Left lung (tissue), 14 donors: ENCODE measurements at places on chromosomes 1 and 21. TPM values are rescaled to one million over a fixed set of nuclear protein-coding genes. Genes with fewer than 3 reads are reported as not detected.

Gene RAB7B
- polyA plus RNA-seq: 3.2 TPM

Gene WNT3A
- polyA plus RNA-seq: not detected

DNA sequence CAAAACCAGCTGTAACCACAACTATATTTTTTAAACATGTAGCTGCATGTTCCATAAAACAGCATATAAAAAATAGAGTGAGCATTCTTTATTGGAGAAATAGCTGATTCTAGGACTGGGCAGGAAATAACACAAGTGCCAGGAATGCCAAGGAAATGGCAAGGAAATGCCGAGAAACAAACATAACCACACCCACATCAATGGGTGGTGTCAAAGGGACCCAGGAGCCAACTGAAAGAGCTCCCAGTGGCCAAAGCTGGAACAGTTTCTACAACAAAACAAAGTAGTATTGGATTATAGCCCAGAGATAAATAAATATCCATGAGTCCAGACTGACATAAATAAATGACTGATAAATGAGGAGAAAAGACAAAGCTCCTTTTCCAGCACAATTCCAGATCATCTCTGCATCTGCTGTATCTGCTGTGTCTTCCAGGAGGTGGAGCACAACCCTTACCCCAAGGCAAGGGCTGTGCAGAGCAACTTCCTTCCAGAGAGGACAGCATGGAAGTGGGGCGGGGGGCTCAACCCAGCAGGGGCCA lies 28.1 kb downstream of the ADARB1 start:
- DNase-seq: no peak

DNA sequence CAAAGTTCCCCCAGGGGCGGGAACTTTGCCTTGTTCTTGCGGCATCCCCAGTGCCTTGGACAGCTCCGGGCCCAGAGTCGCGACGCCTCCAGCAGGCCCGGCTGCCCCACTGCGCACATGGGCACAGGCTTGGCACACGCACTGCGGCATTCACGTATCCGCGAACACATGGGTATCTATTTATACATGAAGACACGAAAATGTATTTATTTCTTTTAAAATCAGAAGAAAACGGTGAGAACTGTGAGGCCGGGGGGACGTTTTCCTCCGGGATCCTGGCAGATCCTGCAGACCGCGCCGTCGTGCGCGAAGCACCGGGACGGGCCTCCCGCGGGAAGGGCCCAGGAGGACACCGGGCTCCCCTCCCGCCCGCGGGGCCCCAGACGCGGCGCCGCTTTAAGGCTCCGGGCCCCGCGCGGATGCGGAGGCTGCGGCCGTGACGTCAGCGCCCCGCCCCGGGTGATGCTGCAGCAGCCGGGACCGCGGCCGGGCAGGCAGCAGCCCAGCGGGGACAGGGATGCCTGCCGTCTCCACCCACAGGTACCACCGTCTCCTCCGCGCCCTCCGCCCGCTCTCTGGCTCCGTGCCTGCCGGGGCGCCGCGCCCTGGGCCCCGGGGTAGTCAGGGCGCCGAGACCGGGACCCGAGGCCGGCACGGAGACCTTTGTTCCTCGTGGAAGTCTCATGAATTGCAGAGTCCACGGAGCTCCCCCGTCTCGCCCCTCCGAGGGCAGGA lies at the start of gene SLC45A1:
TSS of gene SLC45A1 (plus strand) at position 468 of the 735 bp plus-strand sequence. CDS start 6,216 bp downstream, outside the sequence.
- DNase-seq: no peak

DNA sequence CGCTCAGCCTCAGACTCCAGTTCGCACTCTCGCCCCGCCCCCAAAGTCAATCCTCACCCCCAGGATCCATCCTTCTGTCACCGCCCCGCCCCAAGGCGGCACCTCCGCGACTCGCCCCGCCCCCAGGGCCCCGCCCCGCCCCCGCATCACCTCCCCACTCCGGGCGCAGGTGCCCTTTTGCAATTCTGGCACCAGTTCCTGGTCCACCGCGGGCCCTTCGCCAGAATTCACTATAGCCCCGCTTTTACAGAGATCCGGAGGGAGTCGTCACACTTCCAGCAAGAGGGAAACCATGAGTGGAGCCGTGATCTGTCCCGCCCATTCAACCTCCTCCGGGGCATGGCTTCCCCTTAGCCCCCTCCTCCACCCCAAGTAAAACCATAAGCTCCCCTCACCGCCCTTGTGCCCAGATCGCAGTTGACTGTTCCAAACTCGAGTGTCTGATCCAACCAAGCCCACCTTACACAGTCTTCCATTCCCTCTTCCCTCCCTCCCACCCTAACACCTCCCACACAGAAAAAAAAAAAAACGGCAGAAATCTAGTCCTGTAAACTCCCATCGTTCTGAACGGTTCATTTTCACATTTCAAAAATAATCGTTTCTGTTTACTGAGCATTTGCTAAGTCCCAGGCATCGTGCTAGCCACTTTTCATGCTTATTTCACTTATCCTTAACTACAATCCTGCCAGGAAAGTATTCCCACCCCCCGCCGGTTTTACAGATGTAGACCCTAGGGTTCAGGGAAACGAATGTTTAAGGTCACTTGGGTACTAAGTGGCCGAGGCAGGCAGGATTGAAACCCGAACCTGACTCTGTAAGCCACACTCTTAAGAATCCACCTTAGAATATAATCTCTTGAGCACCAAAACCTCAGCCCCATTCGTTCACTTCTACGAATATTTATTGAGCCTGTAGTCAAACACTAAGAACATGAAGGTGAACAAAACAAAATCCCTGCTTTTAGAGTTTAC lies 1.3 kb upstream of the DNAJC16 start:
- DNase-seq: peak; percentile 31

Gene GPR37L1
- polyA plus RNA-seq: 0.09 TPM
